EL (cell line): ENCODE measurements at places on chromosomes 2 and 18.

DNA sequence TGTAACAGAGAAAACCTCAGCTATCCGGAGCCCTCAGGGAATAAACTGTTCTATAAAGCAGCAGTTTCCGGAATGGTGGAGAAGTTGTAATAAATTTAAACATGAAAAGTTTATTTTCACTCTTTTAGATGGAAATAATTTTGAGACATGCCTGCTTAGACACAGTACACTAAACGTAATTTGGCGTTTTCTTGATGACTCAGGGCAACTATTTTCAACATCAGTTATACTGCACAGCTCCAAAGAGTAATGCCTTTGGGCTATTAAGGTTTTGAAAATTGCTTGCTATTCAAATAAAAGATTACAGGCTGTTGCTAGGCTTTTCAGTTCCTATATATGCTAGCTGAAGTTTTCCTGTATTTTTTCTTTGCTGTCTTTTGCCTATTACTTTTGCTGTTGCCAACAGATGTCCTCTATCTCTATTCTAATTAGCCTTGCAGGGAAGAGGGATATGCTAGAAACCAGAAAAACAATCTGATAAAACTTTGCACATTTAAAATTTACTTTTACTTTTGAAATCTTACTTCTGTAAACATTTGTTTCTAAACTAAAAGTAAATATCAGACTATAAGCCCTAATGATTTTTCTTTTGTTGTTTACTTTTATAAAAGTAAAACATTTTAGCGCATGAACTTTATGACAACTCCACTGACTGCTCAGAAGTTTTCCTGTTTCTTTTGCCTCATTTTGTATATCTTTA lies 113.4 kb upstream of the WDSUB1 start:
- peak; percentile 64 for DNase-seq

GRCh38 chr2:9941196-9941995 lies 10.1 kb upstream of the GRHL1 start:
- DNase-seq = peak; percentile 78

GRCh38 chr2:1492711-1493430 lies 79.6 kb downstream of the TPO start:
- no peak for DNase-seq

DNA sequence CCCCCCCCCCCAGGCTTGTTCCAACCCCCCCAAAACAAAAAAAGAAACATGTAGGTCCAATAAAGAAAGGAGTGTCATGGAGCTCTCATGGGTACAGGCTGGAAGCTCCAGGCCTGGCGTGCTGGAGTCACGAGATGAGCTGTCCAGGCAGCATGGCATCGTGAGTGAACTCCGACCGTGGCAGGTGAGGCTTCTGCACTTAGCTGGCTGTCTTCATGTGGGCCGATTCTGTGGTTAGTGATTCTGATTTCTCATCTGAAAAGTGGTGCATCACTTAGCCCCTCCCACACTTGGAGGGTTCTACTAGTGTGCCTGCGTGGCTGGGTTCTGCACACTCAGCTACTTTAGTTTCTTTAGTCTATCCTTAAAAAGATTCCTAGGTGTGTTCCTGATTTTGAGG lies 126.4 kb upstream of the MGAT5 start:
- DNase-seq = no peak

DNA sequence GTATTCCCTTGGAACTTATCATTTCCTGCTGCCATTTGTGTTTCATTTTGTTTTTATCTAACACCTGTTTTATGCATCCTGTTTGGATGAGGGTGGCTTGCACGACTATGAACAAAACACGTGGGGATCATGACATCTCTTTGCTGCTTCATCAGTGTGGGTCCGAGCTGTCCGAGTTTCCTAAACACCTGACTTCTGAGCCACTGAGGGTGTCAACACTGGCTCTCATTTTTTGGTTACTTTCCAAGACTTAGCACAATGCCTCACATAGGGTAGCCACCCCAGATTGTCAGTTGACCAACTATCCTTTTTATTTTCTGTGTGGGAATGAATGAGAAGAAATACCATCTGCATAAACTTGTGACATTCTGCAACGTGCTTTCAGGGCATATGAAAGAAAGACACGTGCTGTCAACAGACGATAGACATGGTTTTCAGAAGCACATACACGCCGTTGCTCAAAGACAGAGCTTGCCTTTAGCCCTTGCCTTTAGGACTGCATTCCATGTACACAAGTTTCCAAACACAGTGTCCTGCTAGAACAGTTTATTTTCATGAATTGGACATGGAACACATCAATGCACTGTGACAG lies 166.7 kb downstream of the MYT1L start:
- no peak for DNase-seq

DNA sequence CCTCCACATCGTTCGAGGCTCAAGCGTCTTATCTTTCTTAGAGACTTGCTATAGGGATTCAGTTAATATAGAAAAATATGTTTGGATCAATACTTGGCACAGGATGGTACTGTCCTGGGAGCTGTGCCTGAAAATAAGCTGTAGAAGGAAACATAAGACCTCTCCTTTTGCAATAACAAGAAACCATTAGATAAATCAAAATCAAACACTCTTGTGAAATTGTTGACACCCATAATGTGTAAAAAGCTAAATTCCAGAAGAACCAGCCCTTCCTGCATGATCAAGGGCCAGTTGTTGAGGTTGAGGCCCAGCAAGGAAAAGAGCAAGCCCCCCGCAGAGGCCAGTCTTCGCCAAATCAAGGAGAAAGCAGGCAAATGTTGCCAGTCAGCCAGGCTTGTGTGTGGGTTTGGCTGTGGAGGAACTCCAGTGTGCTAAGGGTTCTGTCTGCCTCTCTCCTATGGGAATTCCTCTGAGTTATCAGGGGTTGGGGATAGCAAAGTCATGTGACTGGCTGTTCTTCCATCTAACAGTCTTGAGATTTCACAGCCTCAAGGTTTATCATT lies 185.7 kb downstream of the ACKR3 start:
- DNase-seq = no peak

DNA sequence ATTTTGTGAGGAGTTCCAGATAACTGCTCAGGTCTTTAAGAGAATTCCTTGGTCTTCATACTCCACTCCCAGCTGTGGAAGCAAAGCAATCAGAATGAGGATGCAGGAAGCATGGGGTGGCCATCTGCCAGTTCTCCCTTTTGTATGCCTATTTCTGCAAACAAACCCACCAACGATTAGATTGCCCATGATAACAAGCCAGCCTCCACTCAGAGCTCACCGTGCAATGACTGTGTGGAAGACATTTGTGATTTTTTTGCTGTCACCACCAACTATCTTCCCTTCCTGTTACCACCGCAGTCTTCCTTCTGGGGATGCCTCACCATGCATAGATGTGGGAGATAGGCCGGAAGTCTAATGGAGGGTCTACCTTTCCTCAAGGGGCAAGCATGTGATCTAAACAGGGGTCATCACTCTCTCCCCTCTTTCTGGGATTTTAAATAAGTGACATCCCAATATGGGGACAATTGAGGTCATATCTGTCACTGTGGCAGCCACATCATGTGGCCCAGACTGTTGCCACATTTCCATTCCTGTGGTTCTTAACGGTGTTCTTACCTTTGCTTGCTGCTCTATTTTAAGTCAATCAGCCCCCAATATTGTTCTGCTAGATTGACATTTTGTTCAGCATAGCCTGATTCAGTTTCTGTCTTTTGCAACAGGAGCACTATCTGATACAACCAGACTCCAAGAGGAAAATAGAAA lies 4.4 kb downstream of the AFF3 start:
- DNase-seq = no peak
